ENCODE measurements at places on chromosomes 16 and 17. TPM values are rescaled to one million over a fixed set of nuclear protein-coding genes. Genes with fewer than 3 reads are reported as not detected.
A peak's percentile ranks its signal among the peaks of the same experiment; 100 is the strongest.

DNA sequence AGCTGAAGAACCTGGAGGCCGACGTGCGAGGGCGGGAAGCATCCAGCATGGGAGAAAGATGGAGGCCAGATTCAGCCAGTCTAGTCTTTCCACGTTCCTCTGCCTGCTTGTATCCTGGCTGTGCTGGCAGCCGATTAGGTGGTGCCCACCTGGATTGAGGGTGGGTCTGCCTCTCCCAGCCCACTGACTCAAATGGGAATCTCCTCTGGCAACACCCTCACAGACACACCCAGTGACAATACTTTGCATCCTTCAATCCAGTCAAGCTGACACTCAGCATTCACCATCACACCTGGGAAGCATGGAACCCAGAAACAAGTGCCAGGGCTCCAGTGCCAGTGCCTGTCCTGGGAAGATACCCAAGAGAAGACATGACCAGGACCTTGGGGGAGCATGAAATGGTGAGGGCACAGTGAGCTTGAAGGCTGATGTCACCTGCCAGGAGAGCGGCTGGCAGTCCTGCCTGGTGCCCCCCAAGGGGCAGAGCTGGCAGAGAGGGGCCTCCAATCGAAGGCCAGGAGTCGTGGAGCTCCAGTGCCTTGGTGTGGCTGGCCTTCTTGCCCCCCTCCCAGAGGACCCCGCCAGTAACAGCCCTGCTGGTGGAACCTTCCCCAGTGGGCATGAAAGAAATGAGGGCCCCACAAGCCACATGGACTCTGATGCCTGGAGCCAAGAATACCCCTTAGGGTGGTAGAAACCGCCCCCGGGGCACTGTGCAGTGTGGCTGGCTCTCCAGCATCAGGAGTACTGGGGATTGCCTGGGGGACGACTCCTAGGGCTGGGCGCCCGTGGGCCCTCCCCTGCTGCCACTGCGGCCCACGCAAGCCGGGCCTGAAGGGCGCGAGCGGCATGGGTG lies 643 bp upstream of the NPB start:
- no peak for DNase-seq

DNA sequence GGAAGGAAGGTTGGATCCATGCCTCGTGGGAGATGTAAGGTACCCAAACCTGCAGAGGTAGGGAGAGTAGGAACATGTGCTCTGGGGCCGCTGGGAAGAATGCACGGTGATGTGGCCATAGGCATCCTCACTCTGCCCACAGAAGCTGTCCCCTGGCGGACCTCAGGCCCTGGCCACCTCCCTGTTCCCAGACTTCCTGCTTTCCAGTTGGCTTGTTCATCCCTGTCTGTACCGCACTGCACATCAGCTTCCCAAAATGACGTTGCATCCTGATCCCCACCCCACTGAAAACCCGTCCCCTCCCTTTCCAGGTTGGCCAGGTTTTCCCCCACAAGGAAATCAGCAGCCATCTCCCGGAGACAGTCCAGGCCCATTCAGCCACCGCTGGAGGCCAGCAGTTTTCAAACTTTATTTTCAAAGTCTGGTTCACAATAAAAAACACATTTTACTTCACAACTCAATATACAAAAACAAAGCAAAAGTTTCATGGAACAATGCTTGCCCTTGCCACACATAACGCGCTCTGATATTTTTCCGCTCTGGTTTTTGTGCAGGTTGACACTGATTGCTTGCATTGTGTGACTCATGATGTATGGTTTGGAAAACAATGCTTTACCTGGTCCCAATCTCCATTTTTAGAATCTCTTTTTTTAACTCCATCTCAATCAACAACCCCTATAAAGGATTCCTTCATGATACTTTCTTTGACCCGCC lies 143.0 kb downstream of the GAS7 start:
- no peak for DNase-seq

GRCh38 chr16:87834005-87834667 lies 35.2 kb downstream of the SLC7A5 start:
- no peak for DNase-seq

GRCh38 chr17:36743130-36743529 lies 141.7 kb downstream of the MRM1 start:
- DNase-seq = no peak

DNA sequence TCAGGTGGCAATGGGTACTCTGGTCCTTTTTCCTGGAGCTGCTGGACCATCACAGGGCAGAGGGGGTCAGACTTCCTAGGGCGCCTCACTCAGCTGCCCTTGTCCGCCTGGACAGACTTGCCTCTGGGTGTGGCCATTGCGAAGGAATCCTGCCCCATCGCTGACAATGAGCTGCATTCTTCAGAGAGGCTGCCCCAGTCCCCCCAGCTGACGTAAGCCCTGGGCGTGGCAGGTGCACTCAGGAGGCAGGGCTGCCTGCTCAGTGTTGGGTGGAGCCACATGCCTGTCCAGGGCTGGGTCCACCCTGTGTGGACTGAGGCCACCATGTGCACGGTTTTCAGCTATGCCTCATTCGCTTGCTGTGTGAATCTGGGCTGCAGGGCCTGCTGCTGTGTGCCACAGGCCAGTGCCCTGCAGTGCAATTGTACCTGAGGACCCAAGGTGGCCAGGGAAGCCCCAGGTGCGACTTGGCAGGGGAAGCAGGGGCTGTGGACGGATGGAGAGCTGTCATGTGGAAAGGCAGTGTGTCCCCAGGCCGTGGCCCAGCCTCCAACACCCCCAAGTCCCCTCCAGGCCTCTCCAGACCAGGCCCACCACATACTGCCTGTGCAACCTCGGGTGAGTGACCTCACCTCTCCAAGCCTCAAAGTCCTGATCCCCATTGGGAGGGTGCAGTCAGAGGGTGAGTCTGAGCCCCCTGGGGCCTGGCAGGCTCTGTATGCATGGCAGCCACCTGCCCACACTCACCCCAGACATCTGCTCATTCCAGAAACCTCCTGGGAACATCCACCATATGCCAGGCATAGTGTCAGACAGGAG lies 14.0 kb upstream of the MPRIP start:
- DNase-seq = peak; percentile 99

DNA sequence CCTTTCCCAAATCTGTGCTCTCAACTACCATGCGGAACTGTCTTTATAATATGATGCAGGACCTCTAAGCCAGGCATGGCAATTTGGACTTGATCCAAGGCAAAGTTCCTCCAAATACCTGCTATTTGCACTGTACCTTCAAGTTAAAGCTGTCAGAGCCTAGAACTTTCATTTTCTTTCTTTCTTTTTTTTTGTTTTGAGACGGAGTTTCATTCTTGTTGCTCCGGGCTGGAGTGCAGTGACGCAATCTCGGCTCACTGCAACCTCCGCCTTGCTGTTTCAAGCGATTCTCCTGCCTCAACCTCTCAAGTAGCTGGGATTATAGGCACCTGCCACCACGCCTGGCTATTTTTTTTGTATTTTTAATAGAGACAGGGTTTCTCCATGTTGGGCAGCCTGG lies 51.7 kb downstream of the ARHGAP27 start:
- DNase-seq = no peak

DNA sequence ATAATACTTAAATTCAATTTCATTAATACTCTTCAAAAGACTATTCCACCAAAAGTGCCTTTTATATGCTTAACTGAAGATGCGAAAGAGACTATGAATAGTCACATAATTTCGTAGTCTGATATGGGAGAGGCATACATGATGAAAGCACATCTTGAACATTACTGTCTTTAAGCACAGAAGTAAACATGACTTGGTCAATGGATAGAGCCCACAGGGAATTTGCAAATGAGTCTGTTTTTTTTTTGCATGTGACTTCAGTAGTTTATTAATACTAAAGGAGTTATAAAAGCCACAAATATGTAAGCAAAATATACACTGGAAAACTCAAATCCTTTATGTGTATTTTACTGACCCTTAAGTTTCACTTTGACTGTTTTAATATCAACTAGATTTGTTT lies 15.9 kb downstream of the ADPRM start:
- DNase-seq = no peak

GRCh38 chr17:55300479-55301290 lies 35.9 kb downstream of the HLF start:
- no peak for DNase-seq

- DNase-seq = peak; percentile 70
Observed at GRCh38 chr17:82985973-82986372, 93.4 kb upstream of the METRNL start.

TUBB3 gene
- polyA plus RNA-seq = 110 TPM

C17orf113 gene
- polyA plus RNA-seq = 0.24 TPM

CHST5 gene
- polyA plus RNA-seq = 0.01 TPM

Data from mammary epithelial cell (primary cell).